ENCODE measurements at places on chromosomes 5 and 9.

DNA sequence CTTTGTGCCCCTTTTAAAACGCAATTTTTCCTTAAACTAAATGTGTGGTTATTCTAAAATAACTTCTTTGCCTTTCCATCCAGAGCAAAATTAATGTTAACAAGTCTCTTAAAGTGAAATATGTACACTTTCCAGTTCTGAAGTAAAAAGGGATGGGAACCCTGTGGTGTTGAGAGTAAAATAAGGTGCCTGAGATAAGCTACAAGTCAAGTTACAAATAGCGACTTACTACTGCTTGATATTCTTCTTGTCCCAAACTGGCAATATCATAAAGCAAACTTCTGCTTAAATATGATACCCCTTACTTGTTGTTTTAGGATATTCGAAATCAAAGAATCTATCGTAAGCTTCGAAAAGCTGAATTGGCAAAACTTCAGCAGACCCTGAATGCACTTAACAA lies 18.3 kb upstream of the F2R start:
- no peak for DNase-seq

- no peak for DNase-seq
These were observed 205.3 kb downstream of the SLCO4C1 start for GRCh38 chr5:102090770-102091169.

- DNase-seq = peak; percentile 92
These were observed at the start of the genes MED22 and RPL7A for GRCh38 chr9:133347985-133348717. Gene MED22 (minus strand): TSS chr9:133348131. CDS start chr9:133346662, 1,469 bp downstream. Gene RPL7A (plus strand): TSS chr9:133348218. CDS start chr9:133348244, 26 bp downstream.

- no peak for DNase-seq
These were observed 157.1 kb downstream of the HTR1A start for GRCh38 chr5:63805151-63805550.

DNA sequence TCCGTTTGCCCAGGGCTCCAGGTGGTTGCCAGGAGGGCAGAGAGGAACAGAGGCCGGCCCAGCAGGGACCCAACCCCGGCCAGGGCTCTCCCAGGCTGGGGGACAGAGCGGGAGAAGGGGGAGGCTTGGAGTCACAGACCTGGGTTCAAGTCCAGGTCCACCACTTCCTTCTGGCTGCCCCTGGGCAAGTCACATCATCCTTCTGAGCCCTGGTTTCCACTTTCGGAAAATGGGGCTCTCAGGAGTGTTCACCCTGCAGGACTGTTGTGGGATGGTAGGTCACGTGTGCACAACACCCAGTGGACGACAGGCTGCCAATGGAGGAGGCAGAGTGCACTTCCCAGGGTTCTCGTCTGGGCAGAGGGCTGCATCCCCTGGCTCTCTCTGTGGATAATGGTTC lies 245.4 kb downstream of the PBX3 start:
- DNase-seq = no peak
